ENCODE measurements at places on chromosomes 12 and 14. TPM values are rescaled to one million over a fixed set of nuclear protein-coding genes. Genes with fewer than 3 reads are reported as not detected.
A peak's percentile ranks its signal among the peaks of the same experiment; 100 is the strongest.

DNA sequence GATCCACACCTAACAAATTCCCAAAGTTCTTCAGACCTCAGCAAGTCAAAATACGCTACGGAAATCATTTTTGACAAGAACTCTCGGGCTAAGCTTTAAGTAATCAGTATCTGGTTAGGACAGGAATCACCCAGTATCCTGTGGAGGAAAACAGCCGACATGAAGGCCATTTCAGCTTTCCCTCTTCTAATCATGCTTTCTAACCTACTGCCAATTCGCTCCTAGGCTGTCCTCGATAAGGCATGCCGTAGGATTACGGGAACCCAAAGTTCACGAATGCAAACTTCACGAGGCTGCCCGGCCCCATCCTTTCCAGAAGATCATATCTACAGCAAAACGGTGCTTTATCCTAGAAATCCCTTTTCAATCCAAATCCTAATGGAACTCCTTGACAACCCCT is 81.8 kb upstream of the PTPRB start:
- no peak for DNase-seq

DNA sequence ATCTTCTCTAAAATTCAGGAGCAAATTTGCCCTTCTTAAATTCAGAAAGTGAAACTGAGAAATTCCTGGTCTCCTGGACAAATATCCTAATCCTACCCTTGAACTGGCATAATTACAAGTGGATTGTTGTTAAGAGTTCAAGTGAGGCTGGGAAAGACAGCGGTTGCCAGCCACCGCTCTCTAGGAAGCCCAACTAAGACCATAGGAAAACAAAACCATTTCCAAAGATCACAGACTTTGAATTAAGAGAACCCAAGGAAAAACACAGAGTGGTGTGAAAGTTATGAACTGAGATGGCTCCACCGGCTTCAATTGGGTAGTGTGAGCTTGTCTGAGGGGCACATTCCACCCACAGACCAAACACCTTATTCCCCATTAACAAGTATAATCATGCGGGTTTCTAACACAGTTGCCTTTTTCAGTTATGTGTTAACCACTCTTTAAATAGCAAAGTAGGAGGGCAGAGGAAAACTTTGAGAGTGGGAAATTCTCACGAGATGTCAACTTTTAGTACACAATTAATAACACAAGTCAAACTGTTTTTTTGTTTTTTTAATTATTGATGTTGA is 1628.8 kb upstream of the SEL1L start:
- no peak for DNase-seq

DNA sequence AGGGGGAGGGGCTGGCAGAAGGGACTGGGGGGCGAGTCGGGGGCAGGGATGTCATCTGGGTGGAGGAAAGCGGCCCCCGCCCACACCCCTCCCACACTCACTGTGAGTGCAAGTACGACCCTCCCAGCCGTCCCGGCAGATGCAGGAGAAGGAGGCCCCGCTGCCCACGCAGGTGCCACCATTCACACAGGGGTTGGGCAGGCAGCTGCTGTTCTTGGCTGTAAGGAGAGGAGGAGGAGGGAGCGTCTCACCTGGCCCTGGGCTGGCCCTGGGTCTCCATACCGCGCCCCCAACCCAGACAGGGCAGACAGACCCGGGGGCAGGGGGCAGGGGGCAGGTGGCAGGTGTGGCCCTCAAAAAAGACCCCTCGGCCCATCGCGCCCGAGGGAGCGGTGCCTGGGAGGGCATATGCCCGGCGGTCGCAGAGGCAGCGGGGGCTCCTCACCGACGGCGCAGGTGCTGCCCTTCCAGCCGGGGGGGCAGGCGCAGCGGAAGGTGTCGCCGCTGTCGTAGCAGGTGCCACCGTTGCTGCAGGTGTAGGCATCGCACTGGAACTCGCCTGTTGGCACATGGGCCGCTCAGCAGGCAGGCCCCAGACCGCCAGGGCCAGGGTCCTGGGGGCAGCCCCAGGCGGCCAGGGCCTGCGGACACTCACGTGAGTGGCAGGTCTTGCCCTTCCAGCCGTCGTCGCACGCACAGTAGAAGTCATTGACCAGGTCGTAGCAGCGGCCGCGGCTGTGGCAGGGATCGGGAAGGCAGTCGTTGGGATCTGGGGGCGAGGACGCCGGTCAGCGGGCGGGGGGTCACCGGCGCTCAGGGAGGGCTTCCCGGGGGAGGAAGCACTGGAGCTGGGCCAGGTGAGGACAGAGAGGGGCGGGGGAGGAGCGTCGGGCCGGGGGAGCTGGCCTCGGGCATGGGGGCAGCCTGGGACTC is 20.6 kb downstream of the JAG2 start:
- no peak for DNase-seq

DNA sequence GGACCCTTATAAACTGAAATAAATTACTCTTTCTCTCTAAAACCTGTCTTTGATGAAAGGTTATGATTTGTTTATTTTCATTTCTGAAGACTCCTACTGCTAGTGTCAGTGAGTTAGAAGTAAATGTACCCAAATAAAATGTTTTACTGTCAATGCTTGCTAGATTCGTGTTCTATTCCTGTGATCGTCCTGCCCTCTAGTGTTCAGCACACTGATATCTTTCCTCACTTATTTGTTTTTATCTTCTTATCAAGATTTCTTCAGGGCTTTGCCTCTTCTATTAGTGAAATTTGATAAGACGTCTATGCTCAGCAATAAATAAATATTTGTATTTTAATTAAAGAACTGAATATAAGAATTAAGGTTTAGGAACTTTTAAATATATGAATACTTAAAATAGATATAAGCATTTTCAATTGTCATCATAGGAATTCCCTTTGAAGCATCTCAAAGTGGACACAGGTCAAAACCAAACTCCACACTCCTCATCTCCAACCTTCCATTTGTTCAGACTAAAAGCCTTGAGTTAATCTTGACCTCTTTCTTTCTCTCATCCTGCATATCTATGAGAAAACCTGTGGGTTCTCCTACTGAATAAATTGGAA is 75.8 kb downstream of the C12orf50 start:
- DNase-seq: peak; percentile 77

- DNase-seq: peak; percentile 79
Measured at GRCh38 chr14:59028476-59029202, 159.8 kb upstream of the DAAM1 start.

GRCh38 chr12:124445826-124446225 is 121.6 kb downstream of the NCOR2 start:
- DNase-seq: no peak

DNA sequence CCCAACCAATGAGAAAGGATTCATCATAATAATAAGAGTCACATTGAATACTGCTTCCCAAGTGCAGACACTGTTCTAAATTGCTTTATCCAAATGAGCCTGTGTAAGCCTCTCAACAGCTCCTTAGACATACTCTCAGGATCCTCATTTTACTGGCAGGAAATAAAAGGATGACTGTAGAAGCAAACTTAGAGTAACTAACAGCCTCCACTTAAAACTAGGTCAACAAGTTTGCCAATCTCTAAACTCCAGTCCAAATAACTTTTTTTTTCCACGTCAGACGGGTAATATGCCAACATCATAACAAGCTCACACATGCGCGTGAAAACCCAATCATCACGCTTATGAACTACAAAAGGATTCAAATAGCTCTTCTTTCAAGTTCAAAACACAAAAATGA is 15.3 kb upstream of the DPF3 start:
- DNase-seq: peak; percentile 36

- no peak for DNase-seq
Measured at GRCh38 chr14:103483600-103483999, 39.0 kb downstream of the CKB start.

DNA sequence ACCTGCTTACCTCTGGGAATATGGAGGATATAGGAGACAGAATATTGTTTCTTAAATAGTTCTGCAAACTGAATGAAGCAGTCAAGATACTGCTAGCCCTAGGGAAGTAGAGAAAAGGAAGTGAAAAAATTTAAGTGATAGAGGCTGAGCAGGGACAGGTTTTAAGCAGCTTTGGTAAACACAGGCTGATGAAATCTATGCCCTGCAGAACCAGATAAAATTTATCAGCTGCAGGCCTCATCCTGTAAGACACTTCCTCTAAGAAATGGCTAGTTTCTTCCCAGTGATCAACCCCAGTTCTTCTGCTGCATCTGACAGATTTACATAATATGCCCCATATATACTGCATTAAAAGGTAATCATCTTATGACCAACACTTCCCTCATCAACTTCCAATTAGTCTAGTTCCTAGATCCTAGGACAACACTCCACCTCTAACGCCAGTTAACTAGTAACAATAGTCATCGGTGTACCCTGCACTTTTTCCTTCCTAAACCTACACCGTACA is 1.3 kb upstream of the ESYT1 start:
- no peak for DNase-seq

- DNase-seq: no peak
Measured at GRCh38 chr12:68786929-68787328, 21.0 kb upstream of the MDM2 start.

DNA sequence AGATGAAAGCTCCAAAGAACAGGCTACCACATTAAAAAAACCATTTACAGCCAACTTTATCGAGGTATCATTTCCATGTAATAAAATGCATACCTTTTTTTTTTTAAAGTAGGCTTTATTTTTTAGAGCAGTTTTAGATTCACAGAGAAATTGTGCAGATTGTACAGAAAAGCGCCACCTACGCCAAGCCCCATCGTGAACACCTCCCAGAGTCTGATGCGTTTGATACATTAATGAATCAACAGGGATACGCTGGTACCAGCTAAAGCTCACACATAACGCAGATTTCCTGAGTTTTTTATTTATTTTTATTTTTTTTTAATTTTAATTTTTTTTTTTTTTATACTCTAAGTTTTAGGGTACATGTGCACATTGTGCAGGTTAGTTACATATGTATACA is 129.9 kb downstream of the KIF26A start:
- DNase-seq: no peak

GRCh38 chr12:113306382-113306781 is 28.5 kb downstream of the SLC8B1 start:
- DNase-seq: no peak

Gene NELL2
- 1.5 TPM for total RNA-seq

Gene KRT80
- total RNA-seq: 0.62 TPM

Gene SLC8A3
- 5.5 TPM for total RNA-seq

All from muscle of leg (tissue), 16 donors.